Cerebellar cortex (tissue), 1 donor: ENCODE measurements at places on chromosomes 6 and 20.

DNA sequence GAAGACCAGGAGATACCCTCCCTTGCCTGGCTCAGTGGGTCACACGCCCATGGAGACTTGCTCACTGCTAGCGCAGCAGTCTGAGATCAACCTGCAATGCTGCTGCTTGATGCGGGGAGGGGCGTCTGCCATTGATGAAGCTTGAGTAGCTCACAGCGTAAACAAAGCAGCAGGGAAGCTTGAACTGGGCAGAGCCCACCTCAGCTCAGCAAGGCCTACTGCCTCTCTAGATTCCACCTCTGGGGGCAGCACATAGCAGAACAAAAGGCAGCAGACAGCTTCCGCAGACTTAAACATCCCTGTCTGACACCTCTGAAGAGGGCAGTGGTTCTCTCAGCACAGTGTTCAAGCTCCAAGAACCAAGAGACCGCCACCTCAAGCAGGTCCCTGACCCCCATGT, 271.3 kb downstream of the ESR1 start:
- DNase-seq = no peak

- DNase-seq = no peak
Measured at GRCh38 chr6:31299947-31300346, 28.1 kb upstream of the HLA-C start.

DNA sequence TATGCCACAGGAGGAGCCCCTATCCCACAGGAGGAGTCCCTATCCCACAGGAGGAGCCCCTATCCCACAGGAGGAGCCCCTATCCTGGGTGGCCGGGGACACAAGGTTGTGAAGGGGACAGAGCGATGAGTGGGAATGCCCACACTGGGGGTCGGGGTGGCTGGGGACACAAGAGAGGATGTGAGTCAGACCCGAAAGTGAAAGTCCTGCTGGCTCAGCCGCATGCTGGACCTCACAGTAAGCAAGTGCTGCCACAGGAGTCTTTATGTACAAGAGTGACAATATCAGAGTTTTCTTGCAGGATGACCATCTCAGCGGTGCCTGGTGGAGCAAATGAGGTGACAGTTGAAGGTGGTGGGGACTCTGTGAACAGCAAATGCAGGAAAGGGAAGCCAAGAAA, 93.7 kb downstream of the PSMB1 start:
- no peak for DNase-seq

DNA sequence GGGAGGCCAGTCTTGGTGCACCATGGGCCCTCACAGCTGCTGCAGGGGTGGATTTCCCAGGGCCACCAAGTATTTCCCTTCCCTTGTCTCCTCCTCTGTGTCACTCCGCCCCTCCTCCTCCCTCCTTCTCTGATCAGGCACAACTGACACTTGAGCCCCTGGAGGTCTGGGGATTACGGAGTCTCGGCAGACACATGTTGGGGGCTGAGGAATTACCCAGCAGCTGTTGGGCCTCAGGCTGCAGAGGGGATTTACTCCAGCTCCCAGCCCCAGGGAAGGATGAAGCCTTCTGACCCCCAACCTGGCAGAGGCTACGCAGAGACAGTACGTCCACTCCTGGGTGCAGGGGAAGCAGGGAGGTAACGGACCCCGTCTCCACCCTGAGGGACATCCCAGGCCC, 420.5 kb upstream of the SULF2 start:
- no peak for DNase-seq

DNA sequence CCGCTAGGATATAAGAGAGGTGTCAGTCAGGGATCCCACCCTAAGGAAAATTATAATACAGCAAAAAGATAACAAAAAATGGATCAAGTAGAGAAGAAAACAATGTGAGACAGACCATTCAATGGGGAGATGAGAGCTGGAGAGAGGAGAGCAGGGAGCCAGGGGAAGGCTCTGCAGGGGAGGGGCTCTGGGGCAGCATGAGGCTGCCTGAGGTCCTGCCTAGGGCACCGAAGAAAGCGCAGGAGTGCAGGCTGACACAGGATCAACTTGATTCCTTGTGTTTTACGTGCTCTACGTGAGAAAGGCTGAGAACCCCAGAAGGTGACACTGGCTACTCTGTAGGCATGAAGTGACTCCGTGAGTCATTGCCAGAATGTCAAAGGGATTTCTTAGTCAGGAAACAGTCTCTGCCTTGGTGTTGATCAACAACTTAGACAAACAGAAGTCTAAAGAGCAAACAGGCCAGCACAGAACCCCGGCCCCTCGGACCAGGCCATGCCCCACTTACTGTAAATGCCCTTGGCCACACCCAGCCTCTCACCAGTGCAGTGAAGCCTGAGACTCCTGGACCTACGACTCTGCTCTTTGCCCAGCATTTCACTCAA, 290.1 kb upstream of the PRDM1 start:
- no peak for DNase-seq

DNA sequence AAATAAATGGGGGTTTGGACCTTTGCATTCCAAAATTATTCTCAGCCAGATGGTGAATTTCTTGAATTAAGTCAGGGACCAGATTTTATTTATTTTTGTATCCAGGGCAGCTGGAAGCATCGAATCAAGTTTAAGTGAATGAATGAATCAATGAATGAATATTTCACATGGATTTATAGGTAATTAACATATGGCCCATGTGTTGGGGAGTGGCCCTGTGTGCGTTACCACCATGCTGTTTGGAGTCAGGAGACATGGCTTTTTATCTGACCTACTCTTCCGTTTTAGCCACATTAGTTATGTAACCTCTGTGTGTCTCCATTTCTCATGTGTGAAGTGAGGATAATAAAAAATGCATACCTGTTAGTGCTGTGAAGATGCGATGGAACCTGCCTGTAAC, 213.5 kb downstream of the CDH26 start:
- no peak for DNase-seq

DNA sequence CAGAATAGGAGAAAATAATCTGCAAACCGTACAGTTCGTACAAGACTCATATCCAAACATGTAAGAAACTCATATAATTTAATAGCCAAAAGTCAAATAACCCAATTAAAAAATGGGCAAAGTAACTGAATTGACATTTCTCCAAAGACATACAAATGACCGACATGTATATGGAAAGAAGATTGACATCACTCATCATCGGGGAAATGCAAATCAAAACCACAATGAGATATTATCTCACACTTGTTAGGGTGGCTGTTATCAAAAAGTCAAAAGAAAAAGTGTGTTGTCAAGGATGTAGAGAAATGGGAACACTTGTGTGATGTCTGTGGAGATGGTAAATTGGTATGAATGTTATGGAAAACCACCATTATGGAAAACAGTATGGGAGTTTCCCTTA, 70.5 kb upstream of the STXBP5 start:
- no peak for DNase-seq

DNA sequence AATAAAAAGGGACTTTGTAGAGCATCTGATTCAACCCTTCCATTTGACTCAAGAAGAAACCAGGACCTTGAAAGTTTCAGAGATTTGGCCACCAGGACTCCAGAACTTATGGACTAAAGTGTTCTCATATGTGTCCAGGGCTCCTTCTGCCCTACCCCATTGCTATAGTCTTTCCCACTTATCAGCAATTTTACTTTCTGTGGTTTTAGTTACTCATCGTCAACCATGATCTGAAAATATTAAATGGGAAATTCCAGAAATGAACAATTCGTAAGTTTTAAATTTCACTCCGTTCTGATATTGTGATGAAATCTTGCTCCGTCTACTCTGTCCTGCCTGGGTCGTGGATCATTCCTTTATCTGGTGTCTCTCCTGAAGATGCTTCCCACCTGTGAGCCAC, 259.8 kb downstream of the PHACTR1 start:
- no peak for DNase-seq

- DNase-seq = no peak
Measured at GRCh38 chr6:52089758-52090348, 2.4 kb upstream of the PKHD1 start.

GRCh38 chr6:7668936-7669335, 57.0 kb upstream of the BMP6 start:
- DNase-seq = no peak

GRCh38 chr20:46022411-46023147, 6.4 kb upstream of the SLC12A5 start:
- peak; percentile 78 for DNase-seq

GRCh38 chr6:47574789-47575188, 97.2 kb downstream of the CD2AP start:
- no peak for DNase-seq

DNA sequence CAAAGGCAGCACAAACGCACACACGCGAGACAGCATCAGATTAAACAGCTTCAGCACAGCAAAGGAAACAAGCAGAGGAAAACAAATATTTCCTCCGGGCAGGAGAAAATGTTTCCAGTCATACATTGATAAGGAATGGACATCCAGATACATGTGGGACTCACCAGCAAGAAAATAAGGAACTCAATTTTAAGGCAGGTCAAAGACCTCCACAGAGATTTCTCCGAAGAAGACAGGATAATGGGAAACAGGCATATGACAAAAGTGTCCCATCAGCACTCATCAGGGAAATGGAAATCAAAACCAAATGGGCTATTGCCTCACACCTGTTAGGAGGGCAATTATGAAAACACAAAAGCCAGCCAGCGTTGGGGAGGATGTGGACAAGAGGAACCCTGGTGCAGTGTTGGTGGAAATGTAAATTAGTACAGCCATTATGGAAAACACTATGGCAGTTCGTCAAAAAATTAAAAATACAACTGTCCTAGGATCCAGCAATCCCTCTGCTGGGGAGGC, 9.7 kb upstream of the SLCO4A1 start:
- no peak for DNase-seq

- DNase-seq = no peak
Measured at GRCh38 chr20:62759981-62760431, 36.3 kb upstream of the MRGBP start.

DNA sequence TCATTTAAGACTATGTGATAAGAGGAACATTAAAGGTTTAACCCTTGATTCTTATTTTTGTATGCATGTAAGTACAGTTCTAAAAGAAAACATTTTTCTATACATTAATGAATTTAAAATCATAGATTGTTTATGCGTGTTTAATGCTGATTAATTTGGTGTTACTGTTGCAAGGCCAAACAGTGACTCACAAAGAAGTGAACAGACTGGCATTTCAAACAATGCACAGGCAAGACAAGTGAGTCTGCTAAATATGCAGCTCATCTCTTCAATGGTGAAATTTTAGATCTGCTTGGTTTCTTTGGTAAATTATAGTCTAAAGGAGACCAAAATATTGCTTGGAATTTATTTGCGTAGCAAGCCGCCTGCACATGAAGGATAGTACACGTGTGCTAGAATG, 417.4 kb upstream of the SOX4 start:
- DNase-seq = no peak

DNA sequence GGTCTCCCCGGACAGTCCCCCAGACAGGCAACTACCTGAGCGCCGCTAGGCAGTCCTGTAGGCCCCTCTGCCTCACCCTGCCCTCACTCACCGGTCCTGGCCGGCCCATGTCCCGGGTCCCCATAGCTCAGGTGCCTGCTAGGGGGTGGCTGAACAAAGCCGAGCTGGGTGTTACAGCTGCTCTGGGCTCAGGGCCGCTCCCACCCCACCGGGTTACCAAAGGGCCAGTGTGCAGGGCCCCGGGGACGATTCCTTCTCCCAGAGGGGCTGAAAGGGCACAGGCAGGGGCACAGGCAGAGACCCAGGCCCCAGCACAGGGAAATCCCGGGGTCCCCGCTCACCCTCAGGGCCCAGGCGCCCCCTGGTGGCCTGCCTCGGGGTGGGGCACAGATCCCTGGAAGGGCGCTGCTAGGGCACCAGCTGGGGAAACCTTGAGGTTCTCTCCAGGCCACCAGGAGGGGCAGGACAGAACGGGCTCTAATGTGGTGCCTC, 118.4 kb downstream of the GRM4 start:
- DNase-seq = no peak

DNA sequence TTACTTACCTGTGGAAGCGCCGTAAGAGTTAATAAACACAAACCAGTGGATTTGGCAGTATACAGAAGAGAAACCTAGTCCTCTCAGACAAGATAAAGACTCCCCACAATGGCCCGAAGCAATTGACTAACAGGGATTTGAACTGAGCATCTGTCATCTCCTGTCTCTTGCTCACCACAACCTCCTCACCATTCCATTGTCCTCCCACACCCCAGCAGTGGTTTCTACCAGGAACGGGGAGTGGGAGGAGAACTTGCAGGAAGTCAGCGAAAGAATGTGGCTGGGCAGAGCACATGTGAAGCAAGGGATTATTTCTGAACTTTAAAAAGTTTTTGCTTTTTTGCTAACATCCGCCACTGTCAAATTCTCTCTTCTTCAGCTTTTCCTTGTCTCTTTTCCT, 24.6 kb upstream of the TAAR1 start:
- DNase-seq = no peak

- no peak for DNase-seq
Measured at GRCh38 chr6:137973201-137973600, 106.1 kb downstream of the TNFAIP3 start.

DNA sequence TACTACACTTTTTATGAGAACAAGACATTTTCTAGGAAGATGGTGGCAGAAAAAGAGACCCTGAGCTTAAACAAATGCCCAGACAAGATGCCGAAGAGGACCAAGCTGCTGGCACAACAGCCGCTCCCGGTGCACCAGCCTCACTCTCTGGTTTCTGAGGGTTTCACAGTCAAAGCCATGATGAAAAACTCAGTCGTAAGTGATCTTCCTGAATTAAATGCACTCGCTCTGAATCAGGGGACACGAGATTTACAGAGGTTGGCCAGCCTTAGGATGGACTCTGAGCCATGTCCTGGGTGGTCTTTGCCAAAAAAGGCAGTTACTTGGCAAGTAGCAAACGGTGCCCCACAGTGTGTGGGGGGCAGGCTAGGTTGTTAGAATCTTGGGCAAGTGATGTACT, 423 bp downstream of the PACRG start:
- no peak for DNase-seq

- DNase-seq = no peak
Measured at GRCh38 chr6:12269110-12269509, 21.1 kb upstream of the EDN1 start.

DNA sequence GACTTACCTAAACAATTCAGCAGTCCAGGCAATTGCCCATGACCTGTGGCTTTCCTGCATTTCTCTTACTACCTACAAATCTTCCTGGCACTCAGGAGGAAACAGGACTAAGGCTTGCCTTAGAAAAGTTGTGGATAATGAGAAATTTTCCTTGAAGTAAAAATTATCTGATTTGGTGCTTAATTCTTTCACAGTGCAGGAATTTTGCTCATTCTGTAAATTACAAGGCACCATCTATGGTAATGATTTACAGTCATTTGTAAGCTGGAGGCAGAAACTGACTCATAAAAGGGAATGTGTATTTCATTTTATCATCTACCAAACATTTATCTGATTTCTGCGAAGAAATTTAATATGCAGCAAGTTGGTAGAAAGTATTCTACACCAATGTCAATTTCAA, 211.5 kb upstream of the FKBP1C start:
- DNase-seq = no peak

GRCh38 chr6:156379392-156380289, 397.5 kb upstream of the ARID1B start:
- DNase-seq = no peak

DNA sequence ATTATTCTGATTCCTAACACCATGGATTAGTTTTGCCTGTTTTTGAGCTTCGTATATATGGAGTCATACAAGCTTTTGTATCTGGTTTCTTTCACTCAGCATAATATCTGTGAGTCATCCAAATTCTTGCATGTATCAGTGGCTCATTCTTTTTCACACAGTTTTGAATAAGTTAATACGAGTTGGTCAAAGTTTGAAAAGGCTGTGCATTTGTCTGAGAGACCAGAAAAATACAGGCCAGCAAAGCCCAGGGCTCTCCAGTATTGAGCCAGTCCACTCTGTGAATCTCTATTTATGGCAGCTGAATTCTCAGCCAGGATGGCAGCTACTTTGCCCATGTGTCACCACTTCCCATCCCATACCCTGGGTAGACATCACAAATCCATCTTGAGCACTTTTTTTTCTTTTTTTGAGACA, 7.2 kb upstream of the CHMP4B start:
- no peak for DNase-seq
